ENCODE measurements at places on chromosomes 7 and 10.
A peak's percentile ranks its signal among the peaks of the same experiment; 100 is the strongest.

DNA sequence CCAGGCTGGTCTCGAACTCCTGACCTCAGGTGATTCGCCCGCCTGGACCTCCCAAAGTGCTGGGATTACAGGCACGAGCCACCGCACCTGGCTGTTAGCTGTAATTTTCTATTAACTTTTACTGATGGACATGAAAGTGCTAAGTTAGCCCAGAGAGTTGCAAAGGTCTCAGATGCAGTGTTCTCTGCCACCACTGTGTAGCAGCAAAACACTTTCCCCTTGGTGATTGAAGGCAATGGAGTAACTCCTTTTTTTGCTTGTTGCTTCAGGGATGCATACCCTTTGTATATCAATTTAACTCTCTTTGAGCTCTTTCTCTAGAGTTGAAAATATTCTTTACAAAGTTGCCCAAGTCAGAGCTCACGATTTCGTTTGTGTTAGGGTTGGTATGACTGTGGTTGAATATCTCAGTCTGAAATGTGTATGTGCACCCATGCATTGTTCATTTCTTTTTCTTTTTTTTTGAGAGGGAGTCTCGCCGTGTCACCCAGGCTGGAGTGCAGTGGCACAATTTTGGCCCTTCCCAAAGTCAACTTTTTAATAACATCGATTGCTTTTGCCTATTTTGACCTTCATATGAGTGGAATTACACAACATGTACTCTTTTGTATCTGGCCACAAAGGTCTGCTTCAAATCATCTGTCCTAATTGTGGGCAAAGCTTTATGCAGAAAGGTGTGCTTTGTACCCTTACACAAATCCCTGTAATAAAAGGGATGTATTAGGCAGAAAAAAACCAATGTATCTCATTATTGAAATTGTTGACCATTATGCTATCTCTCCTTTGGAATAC is 52.6 kb downstream of the GTF2I start:
- DNase-seq, result no peak

DNA sequence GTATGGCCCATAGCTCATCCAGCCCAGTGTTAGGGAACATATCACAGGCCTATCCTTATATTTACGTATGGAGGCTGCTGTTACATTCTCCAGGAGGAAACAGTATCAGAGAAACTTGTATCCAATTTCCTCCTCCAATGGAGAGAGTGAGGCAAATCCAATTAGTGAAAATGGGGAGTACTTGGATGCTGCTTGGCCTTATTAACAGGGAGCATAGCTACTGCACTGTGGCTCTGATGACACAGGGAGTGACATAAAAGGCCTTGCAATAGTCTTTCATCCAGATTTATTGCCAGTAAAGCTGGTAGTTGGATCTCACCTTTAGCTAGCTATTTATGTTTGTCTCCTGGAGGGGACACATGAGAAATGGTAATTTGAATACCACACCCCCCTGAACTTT is 313.2 kb upstream of the MTPN start:
- no peak for DNase-seq

GRCh38 chr7:95794917-95795515 is 22.7 kb downstream of the DYNC1I1 start:
- DNase-seq, result no peak

GRCh38 chr10:128187788-128188185 is 61.6 kb upstream of the MKI67 start:
- no peak for DNase-seq

DNA sequence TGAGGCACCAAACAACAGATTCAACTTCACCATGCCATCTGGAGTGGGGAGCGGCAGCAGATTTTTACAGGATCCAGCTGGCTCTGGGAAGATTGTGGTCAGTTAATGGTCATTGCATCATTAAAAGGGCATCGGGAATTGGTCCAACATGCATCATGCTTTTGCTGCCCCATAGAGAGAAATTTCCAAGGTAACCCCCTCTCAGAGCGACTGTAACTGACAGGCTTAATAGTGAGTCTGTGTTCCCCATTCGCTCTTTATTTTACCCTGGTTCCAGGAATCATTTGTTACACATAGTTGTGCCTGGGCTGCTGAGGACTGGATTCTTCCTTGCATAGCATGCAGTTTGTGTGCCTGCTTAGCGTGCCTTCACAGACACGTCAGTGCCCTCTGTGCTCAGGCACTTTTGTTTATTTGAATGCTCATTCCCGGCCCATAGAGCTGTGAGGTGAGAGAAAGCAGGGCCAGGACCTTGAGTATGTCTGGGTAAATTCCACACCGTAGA is 49.9 kb downstream of the CDHR3 start:
- DNase-seq, result no peak

DNA sequence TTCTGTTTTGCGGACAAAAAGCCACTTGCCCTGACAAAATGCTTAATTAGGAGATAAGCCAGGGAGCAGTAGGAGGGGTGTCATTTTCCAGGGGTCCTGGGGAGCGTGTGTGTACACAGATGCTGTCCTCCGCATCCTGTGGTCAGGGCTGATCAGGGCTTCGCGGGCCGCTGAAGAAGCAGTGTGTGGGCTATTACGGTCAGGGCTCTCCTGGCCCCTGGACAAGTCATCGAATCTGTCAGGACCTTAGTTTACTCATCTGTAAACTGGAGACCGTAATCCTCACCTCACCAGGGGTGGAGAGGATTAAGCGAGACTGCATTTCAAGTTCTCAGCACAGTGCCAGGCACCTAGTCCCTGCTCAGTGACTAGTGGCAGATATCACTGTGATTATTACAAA is 26.0 kb upstream of the MXI1 start:
- DNase-seq, result no peak

DNA sequence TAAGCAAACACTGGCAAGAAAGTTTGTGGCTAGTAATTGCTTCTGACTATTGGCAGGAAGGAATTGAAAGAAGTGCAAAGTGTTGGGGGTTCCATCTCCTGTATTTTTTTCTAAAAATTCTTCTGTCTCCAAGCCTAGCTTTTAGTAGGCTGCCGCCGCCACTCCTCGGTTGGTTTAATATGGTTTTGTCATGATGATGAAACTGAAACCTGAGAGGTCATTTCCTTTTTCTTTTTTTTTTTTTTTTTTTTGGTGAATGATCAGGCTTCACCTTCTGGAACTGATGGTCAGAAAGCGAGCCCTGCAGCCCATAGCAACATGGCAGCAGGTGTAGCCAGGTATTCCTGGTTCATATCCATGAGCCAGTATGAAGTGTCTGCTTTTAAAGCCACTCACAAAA is 75.3 kb upstream of the AGBL3 start:
- DNase-seq, result no peak

- no peak for DNase-seq
Observed at GRCh38 chr7:3028071-3028757, 15.5 kb downstream of the CARD11 start.

GRCh38 chr10:24434961-24435360 is 226.0 kb downstream of the KIAA1217 start:
- DNase-seq, result no peak

GRCh38 chr10:76035206-76036110 is 604.0 kb downstream of the LRMDA start:
- DNase-seq, result no peak

DNA sequence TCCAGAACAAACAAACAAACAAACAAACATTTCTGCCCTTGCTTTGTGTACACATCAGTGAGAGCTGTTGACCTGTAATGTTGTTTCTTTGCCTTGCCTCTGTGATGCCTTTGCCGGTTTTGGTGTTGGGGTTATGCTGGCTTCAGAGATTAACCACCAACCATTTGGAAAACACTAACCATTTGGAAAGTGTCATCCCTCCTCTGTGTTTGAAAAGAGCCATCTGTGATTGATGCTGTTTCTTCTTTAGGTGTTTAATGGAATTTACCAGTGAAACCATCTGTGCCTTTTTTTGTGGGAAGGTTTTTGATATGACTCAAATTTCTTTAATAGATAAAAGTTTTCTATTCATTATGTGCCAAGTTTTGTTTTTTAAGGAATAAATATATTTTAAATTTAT is 46.5 kb downstream of the INPP5A start:
- no peak for DNase-seq

DNA sequence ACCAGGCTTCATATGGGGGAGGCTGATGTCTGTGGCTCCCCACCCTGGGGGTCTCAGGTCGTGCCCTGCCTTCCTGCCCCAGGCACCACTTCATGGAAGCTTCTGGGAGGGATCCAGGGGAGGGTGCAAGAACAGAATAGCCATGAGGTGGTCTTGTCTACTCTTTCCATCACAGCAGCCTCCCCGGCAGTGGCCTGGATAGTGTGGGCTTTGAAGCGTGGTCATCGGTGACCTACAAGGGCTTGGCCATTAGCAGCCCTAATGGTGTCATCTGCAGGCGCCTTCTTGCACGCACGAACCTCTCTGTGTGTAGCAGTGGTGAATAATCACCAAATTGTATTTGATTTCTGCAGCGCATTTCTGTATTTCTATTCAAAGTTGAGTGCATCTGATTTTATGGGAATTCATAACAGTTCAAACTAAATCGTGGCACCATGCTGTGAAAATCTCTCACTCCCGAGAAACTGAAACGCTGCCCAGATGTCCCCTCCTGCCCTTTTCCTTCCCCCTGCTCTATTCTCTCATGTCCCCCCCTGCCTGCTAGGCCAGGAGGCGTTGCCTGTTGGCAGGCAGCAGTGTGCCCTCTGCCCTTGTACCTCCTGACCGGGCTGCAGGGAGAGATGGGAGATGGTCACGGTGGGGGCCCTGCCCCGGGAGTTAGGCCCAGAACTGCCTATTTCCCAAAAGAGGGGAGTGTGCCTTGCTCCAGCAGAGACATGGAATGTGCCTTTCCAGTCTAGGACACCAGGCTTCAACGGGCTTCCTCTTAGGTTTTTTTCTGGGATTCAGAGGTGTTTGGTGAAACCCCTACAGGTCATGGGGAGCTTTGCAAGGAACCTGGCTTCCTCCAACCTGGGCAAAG is 34.8 kb downstream of the CDH23 start:
- DNase-seq, result no peak

DNA sequence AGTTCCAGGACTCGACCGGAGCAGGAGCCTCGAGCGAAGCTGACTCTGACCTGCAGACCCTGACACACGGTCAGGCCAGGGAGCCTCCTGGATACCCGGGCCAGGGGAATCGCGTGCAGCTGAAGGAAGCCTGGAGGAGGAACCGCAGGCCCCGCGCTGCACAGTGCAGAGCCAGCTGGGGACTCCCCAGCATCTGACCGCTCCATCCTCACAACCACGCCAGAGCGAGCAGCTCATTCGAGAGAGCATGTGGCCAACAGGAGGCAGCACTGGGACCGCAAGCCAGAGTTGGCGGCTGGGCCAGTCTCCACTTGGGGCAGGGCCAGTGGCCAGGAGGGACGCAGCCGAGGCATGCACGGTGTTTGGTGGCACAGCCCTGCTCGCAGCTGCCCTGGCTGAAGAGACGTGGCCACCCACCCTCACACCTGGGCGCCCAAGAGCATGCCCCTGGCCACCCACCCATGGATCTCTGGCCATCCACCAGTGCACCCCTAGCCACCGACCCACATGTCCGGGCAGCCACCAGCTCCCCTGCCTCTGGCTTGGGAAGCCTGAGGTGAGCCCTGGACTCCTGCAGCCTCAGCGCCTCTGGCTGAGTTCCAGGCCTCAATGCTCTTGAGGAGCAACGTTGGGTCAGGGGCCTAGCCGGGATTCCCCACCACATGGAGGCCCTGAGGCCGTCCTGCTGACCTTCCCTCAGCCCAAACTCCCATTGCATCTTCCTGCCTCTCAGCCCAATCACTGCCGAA is 213.9 kb downstream of the ELFN1 start:
- DNase-seq, result no peak

DNA sequence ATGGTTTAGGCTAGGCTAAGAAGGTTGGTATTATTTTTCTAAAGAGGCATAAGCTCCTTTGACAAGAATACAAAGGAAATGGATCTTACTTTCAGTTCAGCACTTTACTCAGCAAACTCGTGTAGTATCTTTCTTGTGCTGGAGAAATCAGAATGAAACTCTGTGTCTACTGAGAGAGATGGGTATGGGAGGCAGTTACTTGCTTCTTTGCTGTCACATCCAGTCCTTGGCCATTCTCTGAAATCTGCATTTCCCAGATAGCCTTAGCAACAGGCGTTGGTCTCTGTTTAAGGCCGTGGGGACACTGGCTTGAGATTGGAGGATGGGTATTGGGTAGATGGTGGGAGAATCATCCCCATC is 180.5 kb downstream of the NRP1 start:
- no peak for DNase-seq

DNA sequence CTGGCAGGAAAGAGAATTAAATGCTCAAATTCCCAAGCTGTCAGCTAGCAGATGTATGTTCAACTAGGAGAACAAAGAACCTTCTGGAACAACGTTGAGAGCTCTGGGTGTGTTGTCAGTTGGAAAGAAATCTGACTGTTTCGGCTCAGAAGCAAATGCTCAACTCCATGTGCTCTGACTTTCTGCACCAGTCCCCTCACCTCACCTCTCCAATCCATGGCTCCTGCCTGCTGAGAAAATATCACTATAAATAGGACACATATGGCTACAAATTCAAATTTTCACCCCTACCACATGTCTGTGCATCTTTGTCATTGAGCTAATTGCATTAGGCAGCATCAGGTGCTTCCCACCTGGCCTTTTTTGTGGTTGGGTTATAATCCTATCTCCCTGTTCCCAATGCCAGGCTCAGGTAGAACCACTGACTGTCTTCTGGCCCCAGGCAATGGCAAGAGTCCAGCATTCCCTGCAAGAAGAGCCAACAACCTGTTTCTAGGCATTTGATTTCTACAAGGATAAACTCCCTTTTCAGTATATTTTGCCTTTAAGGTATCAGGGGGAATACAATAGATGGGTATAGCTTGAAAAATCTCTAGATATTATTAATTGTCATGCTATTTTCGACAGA is 142.6 kb upstream of the LSM8 start:
- no peak for DNase-seq

- DNase-seq, result no peak
Observed at GRCh38 chr10:121524157-121524817, 74.0 kb downstream of the FGFR2 start.

GRCh38 chr10:32367793-32368453 is 21.0 kb upstream of the EPC1 start:
- peak; percentile 49 for DNase-seq

DNA sequence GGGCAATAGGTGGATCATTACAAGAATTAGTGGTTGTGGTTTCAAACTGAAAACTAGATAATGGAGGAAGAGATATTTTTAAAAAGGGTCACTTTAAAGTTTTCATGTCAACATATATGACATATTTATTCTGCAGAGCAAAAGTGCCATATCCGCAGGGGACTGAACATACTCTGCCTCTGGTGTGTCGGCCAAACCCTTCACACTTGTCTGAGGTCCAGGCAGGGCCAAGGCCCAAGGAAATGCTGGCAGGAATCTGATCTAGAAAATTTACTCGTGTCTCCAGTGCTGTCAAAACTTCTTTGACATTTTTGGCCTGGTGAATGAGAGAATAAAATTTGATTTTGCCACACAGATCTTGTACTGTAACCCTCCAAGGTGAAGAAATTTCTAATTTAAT is 562.3 kb downstream of the CCSER2 start:
- no peak for DNase-seq

DNA sequence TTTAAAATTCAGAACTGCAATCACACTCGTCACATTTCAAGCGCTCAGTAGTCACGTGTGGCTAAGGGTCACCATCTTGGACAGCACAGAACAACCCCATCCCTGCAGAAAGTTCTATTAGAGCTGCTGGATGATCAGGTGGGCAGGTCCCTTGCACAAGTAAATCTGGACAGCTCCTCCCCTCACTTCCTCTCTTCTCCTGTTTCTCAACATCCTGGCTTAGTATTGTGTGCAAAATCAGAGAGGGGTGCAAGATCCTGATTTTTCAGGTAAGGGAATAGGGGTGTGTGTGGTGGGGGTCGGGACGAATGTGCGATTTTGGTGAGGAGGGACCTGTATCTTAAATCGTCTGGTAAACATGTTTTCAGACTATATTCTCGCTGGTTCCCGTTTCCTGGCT is at the start of gene GIMAP4:
Gene GIMAP4 (plus strand): TSS at position 222 of the 400 bp plus-strand sequence. CDS start 2,512 bp downstream, outside the sequence.
- no peak for DNase-seq

All from stimulated activated CD8-positive, alpha-beta memory T cell treated with anti-CD3 and anti-CD28 coated beads, Interleukin-4, amount 100 ng/mL, for 1 hour (primary cell).